ENCODE measurements at places on chromosomes 6 and 20. TPM values are rescaled to one million over a fixed set of nuclear protein-coding genes. Genes with fewer than 3 reads are reported as not detected.

Gene LPA
- 0.02 TPM for total RNA-seq

Gene HRH3
- 0.03 TPM for total RNA-seq

Gene HSD17B8
- 16.0 TPM for total RNA-seq

Gene PM20D2
- 14.9 TPM for total RNA-seq

Gene ENPP3
- total RNA-seq, result not detected
